ENCODE measurements at places on chromosomes 12 and 14. TPM values are rescaled to one million over a fixed set of nuclear protein-coding genes. Genes with fewer than 3 reads are reported as not detected.

RNASE7 gene
- total RNA-seq, result not detected

AICDA gene
- not detected for total RNA-seq

ZC2HC1C gene
- total RNA-seq, result 0.99 TPM

FOXG1 gene
- total RNA-seq, result not detected

KRT6A gene
- 0.66 TPM for total RNA-seq

POTEG gene
- total RNA-seq, result not detected

RASAL1 gene
- total RNA-seq, result not detected

RBM23 gene
- 60.1 TPM for total RNA-seq

TAS2R50 gene
- 4.7 TPM for total RNA-seq

WSB2 gene
- total RNA-seq, result 405 TPM

CEBPE gene
- total RNA-seq, result not detected

KCNJ8 gene
- 1.2 TPM for total RNA-seq

SLC5A8 gene
- not detected for total RNA-seq

CCDC177 gene
- total RNA-seq, result not detected

SELPLG gene
- 1.7 TPM for total RNA-seq

OTX2 gene
- total RNA-seq, result not detected

VDR gene
- total RNA-seq, result 6.1 TPM

PRKCH gene
- total RNA-seq, result 20.9 TPM

PLEKHD1 gene
- total RNA-seq, result not detected

STON2 gene
- 0.66 TPM for total RNA-seq

FBLN5 gene
- 31.1 TPM for total RNA-seq

SLC38A2 gene
- total RNA-seq, result 816 TPM

DEPDC4 gene
- total RNA-seq, result 0.75 TPM

JAG2 gene
- 2.1 TPM for total RNA-seq

LUM gene
- 1,118 TPM for total RNA-seq

ASB2 gene
- total RNA-seq, result 0.40 TPM

All from aortic smooth muscle cell (primary cell).